GM23248 (cell line): ENCODE measurements at places on chromosomes 13 and 19.

GRCh38 chr19:23273022-23273589 is 22.9 kb upstream of the ZNF724 start:
- no peak for DNase-seq

- peak; percentile 52 for DNase-seq
Observed at GRCh38 chr19:51712461-51713081, 11.2 kb downstream of the HAS1 start.

DNA sequence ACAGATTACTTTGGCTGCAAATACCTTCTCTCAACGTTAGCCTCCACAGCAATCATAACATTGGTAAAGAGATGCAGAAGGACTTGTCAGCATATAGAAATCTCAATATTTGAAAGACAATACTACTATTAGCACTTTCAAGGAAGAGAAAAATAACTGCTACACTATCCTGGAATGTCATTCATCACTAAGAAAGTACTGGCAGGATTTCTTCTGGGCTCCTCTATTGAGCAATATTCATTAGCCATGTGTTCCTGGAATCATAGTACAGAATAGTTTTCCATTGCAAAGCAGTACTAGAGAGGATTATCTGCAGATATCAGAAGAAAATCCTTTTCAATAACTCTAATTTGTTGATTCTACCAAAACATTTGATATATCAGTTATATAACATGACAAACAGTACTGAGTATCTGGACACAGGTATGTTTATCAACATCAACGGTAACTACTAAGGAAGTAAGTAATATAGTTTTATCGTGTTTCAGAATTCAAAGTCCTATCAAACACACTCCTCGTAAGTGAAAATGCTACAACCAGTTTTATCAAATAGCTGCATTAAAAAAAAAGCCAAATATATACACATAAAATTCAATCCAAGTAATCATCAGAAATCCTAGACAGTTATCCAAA is 27.3 kb downstream of the INTS6 start:
- DNase-seq: peak; percentile 79

- no peak for DNase-seq
Observed at GRCh38 chr19:1865172-1866010, 2.0 kb upstream of the KLF16 start.

DNA sequence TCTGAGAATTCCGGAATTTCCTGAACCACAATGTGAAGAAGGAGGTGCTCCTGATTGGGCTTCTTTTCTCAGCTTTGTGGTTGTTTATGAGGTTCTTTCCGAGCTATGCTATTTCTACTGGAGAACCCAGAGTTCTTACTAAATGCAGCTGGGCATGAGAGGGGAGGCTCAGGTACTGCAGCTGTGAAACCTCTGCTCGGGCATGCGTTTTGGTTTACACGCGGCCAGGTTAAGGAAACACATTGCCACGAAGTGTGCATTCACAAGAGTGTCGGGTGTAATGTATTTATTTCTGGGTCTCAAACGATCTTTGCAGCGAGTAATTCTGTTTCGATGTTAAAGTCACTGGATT is 661 bp upstream of the MIR17HG start:
- peak; percentile 30 for DNase-seq

DNA sequence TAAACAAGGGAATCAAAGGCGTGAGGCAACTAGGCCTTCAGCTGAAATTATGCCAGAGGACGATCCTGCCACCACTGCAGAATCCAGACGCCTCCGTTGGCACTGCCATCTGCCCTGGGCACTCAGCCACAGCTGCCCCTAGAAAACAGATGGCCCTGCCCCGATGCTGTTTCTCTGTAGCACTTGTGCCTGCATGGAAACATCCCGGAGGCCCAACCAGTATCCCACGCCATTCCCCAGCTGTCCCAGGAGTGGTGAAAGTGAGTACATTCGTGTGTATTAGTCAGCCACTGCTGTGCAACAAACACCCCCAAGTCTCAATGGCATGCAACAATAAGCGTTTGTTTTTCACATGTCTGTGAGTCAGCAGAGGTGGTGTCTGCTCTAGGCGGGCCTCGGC is 8.9 kb upstream of the CRTC1 start:
- DNase-seq: no peak
